ENCODE measurements at places on chromosomes 13 and 19.

DNA sequence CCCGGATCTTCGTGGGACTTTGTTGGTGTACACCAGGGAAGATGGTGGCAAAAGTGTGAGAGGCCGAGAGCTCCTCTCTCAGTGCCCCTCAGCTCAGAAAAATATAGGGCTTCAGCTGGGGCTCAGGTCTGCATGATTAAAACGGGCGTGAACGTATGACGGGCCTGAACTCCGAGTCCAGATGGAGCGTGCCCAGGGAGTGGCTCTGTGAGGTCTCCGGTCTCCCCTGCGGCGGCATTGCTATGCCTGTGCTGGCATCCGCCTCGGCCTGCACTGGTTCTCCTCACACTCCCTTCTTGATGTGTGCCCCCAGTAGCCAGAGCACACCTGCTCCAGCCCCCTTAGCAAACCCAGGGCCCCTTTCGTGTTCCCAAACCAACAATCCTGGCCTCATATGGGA, 82.0 kb downstream of the TEX29 start:
- DNase-seq, result no peak

DNA sequence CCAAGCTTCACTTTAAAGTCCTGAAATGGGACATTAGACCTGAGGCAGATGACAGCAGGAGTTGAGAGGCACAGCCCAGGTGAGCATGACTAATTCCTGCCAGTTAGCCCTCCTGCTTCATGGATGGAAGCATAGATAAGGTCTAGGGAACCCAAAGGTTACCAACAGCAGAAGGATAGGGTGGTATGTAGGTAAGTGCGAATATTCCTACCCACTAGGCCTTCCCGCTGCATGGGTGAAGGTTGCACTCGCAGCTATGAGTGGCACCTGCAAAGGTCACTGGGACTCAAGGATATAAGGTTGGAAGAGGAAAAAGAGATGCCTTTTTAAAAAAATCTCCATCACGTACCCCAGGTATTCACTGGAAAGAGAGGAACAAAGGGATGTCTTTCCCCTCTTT, 12.2 kb upstream of the MLLT1 start:
- DNase-seq, result no peak

DNA sequence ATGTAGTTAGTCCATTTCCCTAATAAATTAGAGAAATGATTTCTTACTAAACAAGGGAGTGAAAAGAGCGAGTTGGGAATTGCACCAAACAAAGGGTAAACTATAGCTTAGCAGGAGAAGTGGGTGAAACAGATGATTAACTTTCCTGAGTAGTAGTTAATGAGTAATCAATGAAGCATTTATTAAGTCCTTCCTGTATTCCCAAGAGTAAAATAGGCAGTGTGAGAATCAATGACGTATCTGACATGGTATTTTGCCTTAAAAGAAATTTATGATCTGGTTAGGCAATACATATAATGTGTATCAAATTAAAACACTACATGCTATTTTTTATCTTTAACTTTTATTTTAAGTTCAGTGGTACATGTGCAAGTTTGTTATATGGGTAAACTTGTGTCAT, 142.8 kb downstream of the KLF5 start:
- DNase-seq, result no peak

DNA sequence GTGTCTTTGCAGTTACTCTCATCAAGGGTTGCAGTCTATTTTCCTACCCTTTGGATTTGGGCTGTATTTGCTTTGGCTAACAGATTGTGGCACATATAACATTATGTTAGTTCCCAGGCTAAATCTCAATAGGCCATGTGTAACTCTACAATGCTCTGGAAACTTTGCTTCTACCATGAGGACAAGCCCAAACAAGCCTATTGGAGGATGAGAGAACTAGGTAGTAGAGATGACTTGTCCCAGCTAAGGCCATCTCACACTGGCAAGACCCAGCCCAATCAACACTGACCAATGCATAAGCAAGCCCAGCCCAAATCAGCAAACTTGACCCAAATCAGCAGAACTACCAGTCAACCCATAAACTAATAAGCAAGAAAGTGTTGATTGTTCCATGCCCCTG, 311.8 kb downstream of the NDFIP2 start:
- DNase-seq, result no peak

- peak; percentile 83 for DNase-seq
These were observed 8.6 kb downstream of the ZBTB7A start for GRCh38 chr19:4057931-4058692.

DNA sequence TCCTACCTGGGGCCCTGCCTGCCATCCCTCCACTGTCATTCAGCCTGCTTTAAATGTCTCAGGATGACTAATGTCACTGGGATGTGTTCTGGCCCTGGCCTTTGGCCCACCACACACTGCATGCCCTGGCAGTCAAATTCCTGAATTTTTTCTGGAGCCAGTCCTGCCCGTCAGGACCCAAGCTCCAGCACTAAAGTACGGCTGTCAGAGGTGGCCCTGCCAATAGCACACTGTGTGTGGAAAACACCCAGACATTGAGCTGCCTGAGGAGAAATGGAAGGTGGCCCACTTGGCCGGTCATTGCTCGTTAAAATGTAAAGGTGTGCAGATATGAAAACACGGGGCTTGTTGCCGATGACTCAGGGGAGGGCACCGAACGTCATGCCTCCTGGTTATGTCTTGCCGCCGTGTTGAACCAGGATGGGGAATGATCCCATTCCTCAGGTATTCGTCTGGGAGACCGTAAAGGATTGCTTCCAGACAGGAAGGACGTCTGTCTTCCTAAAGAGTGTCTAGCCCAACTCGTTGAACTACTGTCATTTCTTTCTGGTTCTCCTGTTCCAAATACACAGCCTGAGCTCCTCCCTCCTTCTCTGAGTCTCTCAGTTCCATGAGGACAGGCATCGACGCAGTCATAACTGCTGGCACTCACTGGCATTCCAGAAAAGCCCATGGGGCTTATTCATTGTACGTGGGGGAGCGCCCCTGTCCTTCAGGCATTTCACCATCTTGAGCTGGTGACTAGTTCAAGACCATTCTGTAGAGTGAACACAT, 40.6 kb downstream of the COL4A2 start:
- no peak for DNase-seq

- DNase-seq, result no peak
These were observed 2.3 kb upstream of the ILF3 start for GRCh38 chr19:10651851-10652250.

GRCh38 chr13:39637890-39638289, 17.6 kb upstream of the COG6 start:
- no peak for DNase-seq

- DNase-seq, result no peak
These were observed 8.4 kb downstream of the PALM3 start for GRCh38 chr19:14053500-14053899.

GRCh38 chr13:111472559-111473460, 152.4 kb downstream of the TEX29 start:
- no peak for DNase-seq

DNA sequence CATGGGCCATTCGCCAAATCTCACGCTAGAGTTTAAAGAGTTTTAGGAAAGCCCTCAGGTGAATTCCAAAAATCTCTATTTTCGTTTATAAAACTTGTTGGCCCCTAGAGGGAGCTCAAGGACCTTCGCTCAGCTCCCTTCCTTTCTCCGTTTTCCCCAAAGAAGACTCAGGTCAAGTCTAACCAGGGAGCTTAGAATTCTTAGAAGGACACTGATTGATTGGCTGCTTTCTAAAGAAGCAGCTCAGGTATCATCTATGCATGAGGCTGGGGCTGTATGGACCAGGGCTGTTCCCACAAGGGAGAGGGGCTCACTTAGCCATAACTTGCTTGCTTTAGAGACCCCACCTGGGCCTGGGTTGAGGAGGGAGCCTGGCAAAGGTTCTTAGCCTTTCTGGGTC, 20.5 kb downstream of the DZIP1 start:
- DNase-seq, result no peak

DNA sequence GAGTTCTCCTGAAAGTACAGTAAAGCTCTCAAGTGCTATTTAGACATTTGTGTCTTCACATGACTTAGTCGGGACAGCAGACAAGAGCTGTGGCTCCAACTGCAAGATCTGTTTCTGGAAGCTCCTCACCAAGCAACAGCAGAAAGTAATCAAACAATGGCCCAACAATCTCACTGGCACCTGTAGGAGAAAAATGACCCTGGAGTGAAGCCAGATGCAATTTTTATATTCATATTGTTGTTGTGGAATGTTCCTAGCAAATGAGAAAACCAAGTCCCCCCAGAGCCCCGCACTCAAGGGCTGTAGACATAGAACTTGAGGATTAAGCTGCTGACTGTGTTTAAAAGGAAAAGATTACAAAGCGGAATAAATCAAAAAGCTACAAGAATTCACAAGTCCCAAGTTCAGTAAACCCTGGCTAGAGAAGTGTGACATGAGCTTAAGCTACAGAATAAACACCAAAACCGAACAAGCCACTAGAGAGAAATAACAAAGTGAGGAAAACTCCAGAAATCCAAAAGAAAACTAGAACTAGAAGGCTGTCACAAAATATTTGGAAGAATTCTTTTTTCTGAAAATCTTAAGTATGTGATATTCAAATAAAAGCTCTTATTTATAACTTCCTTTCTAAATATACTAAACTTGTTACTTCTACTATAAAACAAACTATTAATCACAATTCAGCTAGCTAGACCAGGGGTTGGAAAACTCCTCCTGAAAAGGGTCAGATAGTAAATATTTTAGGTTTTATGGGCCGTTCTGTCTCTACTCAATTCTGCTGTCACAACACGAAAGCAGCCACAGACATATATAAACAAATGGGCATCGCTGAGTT, 454.5 kb downstream of the SUCLA2 start:
- no peak for DNase-seq

DNA sequence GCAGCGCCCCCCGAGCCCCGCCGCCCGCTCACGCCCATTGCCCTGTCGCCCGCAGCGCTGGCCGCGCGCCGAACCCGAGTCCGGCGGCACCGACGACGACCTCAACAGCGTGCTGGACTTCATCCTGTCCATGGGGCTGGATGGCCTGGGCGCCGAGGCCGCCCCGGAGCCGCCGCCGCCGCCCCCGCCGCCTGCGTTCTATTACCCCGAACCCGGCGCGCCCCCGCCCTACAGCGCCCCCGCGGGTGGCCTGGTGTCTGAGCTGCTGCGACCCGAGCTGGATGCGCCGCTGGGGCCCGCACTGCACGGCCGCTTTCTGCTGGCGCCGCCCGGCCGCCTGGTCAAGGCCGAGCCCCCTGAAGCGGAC, 518 bp downstream of the KLF2 start:
- DNase-seq, result peak; percentile 43

- DNase-seq, result no peak
These were observed 28.1 kb upstream of the MPHOSPH8 start for GRCh38 chr13:19605161-19605955.

DNA sequence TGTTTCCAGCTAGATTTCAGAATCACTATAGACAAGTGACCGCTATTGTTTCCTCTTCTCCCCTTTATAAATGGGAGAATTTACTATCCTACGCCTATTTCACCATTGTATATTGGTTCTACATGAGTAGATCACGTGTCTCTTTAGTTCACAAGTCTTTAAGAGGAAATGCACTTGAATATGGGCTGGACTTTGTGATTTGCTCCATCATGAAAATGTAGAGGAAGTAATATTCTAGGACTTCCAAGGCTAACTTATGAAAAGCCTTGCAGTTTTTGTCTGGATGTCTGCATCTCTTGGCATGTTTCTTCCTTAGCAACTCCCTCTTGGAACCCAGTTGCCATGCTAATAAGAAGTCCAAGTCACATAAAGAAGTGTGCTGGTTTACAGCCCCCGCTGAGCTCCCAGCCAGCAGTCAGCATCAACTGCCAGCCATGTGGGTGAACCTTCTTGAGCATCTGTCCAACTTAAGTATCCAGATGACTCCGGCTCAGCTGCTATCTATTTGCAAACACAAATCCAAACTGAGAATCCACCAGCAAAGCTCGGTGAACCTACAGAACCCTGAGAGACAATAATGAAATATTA, 4.8 kb upstream of the FBXL3 start:
- DNase-seq, result no peak

DNA sequence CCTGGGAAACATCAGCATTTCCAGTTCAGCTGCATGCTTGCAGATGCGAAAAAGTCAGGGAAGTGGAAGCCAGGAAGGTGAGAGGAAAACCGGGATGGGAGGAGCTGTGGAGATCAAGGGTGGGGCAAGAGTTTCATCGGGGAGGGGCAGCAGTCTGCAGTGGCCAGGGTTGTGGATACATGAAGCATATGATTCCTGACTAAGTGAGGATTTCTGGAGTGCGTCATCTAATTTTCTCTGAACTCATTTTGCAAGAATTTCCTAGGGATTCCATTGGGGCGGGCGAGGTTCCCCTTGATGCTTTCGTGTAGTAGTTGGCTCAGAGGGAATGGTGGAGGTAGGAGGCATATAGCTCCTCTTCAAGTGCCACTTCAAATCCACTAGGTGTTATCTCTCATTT, 344.1 kb upstream of the TMTC4 start:
- no peak for DNase-seq

DNA sequence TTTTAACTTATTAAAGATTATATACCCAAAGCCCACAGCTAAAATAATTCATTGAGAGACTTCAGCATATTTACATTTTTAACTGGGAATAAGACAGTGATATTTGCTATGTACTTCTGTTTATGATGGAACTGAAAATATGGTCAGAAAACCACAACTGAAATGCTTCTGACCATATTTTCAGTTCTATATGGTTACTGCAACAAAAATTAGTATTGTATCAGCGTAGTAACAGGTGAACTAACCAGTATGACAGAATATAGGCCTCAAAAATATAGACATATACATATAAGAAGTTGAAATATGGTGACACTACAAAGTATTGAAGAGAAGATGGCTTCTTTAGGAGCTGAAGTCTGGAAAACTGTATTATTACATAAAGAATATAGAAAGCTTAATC, 857.4 kb downstream of the OLFM4 start:
- no peak for DNase-seq

- DNase-seq, result no peak
These were observed 136.5 kb downstream of the RAP2A start for GRCh38 chr13:97570442-97570841.

DNA sequence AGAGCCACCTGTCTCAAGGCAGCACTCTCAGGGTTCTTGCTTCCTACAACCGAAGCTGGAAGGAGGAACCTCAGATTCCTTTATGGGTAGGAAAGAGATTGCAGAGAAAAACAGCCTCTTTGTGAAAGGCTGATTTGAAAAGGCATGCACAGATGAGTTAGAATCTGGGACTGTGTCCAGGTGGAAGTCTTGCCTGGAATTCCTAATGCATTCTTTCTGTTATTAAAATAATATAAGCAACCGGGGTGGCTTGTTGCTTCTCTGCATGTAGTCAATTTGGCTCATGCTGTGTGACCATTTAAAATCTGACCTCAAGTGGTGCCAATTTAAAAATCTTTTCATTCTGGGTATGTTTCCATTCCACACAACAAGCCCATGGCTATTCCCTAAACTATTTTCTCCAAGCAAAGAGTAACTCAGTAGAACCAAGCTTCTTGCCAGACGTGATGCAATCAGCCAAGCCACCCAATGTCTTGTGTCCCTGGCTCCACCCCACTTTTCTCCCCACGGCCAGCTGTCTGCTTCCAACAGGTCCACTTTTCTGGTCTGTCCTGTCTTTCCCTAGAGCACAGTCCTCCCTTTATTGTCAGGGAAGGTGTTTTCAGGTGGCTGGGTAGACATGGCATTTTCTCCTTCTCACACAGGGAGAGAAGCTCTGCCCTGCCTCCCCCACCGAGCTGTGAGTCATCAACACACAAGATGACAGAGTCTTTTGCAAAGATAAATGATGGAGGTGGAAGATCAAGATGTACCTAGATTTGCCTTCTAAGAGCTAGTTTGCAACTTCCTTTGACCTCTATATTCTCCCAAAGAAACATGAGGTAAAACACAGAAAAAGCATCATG, 394.3 kb downstream of the FOXO1 start:
- peak; percentile 50 for DNase-seq

- DNase-seq, result no peak
These were observed 663 bp upstream of the GGACT start for GRCh38 chr13:100589178-100589725.

All from heart left ventricle (tissue), 16 donors.